ENCODE measurements at places on chromosomes 1 and 21. TPM values are rescaled to one million over a fixed set of nuclear protein-coding genes. Genes with fewer than 3 reads are reported as not detected.

GRCh38 chr1:211517006-211517405 lies 25.0 kb upstream of the RD3 start:
- no peak for DNase-seq

- DNase-seq = no peak
Observed at GRCh38 chr1:19488136-19488535, 2.8 kb upstream of the CAPZB start.

GRCh38 chr1:28755701-28756100 lies 19.0 kb downstream of the YTHDF2 start:
- no peak for DNase-seq

GRCh38 chr1:109319114-109319513 lies 12.3 kb upstream of the MYBPHL start:
- no peak for DNase-seq

- DNase-seq = no peak
Observed at GRCh38 chr1:94591823-94592570, 50.4 kb upstream of the F3 start.

- no peak for DNase-seq
Observed at GRCh38 chr1:183306317-183307042, 111.7 kb downstream of the NMNAT2 start.

- no peak for DNase-seq
Observed at GRCh38 chr1:246805135-246805716, 81.0 kb downstream of the SCCPDH start.

- DNase-seq = no peak
Observed at GRCh38 chr1:114118351-114118990, 35.2 kb downstream of the SYT6 start.

- DNase-seq = no peak
Observed at GRCh38 chr1:183569141-183569540, 21.1 kb downstream of the NCF2 start.

DNA sequence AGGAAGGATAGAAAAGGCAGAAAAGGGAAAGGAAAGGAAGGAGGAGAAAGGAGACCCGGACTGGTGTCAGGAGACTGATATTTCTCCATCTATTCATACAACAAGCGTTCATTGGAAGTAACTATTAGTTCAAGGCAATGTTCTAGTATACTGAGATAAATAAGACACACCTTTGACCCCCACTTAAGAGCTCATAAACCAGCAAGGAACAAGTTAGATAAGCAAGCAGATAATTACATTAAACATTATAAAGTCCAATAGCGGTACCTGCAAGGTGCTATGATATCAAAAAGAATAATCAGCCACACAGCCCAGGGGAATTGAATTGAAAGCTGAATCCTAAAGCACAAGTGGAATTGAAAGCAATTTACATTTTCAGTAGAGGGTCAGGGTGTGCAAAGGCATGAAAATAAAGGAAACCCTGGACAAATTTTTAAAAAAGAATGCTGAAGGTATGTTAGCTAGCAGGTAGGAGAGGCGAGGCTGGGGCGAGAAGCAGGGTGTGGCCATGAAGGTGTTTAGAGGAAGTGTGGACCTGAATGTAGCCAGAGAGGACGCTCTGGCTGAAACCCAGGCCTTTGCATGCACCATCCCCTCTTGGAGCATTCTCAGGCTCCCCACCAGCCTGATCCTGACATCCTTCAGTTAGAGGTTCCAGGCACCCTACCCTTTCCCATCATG lies 200.0 kb downstream of the SETD4 start:
- DNase-seq = no peak

DNA sequence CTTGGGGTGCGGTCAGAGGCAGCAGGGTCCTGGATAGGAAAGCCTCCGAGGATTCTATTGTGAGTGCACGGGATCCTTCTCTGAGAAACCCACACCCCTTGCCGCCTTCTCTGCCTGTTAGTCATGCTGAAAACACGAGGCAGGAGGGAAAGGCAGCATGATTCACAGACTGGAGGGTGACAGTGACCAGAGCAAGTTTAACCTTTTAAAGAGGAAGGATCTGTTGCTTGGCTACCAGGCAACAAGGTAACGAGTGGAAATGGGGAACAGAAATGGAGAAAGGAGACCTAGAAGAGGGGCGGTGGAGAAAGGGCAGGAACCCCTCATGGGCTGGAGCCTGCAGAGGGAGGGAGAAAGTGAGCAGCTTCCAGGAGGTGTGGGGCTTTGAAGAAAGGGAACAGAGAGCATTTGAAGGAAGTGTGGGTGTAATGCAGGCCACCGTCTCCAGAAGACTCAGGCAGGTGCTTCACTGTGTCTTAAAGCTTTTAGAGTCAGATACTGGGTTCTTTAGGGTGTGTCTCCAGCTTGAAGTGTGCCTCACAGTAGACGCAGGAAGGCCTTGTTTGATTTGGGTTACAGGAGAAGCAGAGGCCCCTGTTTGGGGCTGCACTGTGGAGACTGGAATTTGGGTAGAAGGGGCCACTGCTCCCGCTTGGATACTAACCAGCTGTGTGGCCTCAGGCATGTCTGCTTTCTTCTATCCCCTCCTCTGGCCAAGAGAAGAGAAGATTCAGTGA lies 19.1 kb downstream of the OPTC start:
- no peak for DNase-seq

- no peak for DNase-seq
Observed at GRCh38 chr1:56451491-56451890, 127.9 kb downstream of the PLPP3 start.

- DNase-seq = no peak
Observed at GRCh38 chr1:12636098-12636950, 7.6 kb upstream of the AADACL4 start.

GRCh38 chr1:197451381-197451780 lies 183.3 kb downstream of the CRB1 start:
- no peak for DNase-seq

- DNase-seq = no peak
Observed at GRCh38 chr21:32100423-32100822, 178.4 kb downstream of the MIS18A start.

GRCh38 chr21:44740742-44741141 lies 29.4 kb upstream of the TSPEAR start:
- DNase-seq = no peak

- DNase-seq = no peak
Observed at GRCh38 chr1:57015071-57015470, 49.3 kb upstream of the C8B start.

The PRRC2C gene
- 131 TPM for polyA plus RNA-seq

The LIPI gene
- polyA plus RNA-seq = 0.68 TPM

The RPL11 gene
- polyA plus RNA-seq = 2,597 TPM

The LRRC3 gene
- polyA plus RNA-seq = 5.8 TPM

The TPTE gene
- polyA plus RNA-seq = 0.04 TPM

The OR10J1 gene
- polyA plus RNA-seq = 0.08 TPM

The TCP10L gene
- polyA plus RNA-seq = 2.2 TPM

The GPA33 gene
- polyA plus RNA-seq = 1.1 TPM

The NTNG1 gene
- polyA plus RNA-seq = 28.4 TPM

The S100A7 gene
- polyA plus RNA-seq = 0.61 TPM

The HORMAD1 gene
- not detected for polyA plus RNA-seq

Data from renal cortex interstitium (tissue), 15 donors.